CD14-positive monocyte (primary cell): ENCODE measurements at places on chromosomes 16 and 17.
A peak's percentile ranks its signal among the peaks of the same experiment; 100 is the strongest.

- DNase-seq: no peak
These were observed 25.3 kb downstream of the MARCHF10 start for GRCh38 chr17:62782730-62783270.

GRCh38 chr16:69294051-69294450 is 17.1 kb upstream of the VPS4A start:
- DNase-seq: no peak

GRCh38 chr17:21313320-21313719 is 28.8 kb downstream of the MAP2K3 start:
- no peak for DNase-seq

GRCh38 chr17:63966646-63967264 is 6.0 kb downstream of the SCN4A start:
- DNase-seq: no peak

DNA sequence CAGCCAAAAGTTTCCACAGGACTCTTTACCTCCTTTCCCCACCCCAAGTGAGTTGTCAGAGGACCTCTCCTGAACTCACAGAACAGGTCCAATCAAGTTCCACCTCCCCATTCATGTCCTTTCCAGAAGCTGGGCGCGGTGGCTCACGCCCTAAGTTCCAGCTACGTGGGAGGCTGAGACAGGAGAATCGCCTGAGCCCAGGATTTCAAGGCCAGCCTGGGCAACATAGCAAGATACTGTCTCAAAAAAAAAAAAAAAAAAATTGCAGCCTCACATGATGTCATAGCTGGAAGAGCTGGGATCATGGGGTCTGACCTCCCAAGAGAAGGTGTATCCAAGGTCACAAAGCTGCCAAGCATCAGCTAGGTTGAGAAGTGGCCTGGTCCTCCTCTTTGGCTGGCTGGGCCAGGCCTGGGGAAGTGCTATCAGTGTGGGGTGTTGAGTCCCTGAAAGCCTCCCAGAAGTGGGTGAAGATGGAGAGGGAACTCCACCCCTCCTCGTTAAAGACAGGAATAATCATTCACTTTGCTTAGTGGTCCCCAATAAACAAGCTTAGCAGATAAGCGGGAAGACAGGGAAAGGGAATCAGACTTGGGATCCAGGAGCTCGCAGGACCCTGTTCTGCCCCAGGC is 5.5 kb upstream of the MNT start:
- no peak for DNase-seq

DNA sequence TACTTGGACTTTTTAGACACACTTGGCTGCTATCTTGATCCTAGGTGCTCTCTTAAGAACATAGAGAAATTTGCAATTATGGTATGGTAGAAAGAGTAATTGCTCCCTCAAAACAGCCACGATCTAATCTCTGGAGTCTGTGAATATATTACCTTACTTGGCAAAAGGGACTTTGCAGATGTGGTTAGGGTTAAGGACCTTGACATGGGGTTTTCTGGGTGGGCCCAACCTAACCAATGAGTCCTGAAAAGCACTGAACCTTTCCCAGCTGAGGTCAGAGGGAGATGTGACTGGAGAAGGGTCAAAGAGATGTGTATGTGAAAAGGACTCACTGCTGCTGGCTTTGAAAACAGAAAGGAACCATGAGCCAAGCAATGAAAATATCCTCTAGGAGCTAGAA is 26.7 kb upstream of the MED13 start:
- no peak for DNase-seq

DNA sequence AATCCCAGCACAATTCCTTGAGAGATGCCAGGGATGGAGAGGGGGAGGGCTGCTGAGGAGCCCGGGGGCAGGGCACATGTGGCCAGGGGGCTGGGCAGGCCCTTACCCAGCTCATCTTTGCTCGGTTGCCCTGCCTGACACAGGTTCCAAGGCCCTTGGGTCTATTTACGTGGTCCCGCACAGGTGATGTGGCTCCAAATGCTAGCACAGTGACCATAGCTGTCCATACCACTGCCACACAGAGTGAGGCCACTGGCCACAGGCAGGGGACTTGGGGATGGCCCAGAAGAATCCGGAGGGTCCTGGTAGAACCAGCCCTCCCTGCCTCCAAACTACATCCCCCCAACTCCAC is 10.0 kb upstream of the PRR29 start:
- DNase-seq: no peak

GRCh38 chr17:47949197-47949759 is 7.9 kb downstream of the PNPO start:
- peak; percentile 71 for DNase-seq

DNA sequence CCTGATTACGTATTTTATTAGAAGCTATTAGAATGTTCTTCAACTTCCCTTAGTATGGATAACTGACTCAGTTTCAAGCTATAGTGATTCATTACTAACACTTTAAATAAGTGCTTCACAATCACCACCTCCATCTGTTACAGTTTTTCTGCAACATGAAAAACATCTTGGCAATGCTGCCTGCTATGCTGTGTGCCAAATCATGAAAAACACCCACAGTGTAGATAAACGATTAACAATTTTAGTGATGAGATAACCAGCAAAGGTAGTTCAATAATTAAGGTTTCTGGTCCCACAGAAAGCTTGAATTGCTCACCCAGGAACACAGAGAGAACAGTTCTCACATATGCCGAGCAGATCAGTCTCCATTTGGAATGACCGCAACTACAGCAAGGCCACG is 51.4 kb upstream of the SLC25A19 start:
- no peak for DNase-seq

- DNase-seq: peak; percentile 42
These were observed 136.6 kb upstream of the RPH3AL start for GRCh38 chr17:488993-489757.

GRCh38 chr17:21173543-21173942 is 40.4 kb downstream of the TMEM11 start:
- DNase-seq: no peak

DNA sequence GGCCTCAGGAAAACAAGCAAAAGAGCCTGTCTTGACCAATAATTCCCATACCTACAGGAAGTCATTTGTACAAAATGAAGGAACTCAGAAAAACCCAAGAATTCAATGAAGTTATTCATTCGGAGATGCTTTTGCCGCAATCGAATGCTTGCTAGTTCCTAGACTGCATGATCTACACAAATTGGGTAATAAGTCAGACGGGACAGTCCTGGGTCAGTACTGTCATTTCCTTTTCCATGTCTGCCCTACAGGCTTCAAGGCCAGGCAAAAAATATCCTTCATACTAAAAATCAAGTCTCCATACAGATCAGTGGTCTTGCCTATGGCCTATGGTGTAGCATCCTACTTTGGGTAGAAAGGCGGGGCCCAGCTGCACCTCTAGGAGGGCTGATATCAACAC is 71.4 kb downstream of the CFDP1 start:
- no peak for DNase-seq

DNA sequence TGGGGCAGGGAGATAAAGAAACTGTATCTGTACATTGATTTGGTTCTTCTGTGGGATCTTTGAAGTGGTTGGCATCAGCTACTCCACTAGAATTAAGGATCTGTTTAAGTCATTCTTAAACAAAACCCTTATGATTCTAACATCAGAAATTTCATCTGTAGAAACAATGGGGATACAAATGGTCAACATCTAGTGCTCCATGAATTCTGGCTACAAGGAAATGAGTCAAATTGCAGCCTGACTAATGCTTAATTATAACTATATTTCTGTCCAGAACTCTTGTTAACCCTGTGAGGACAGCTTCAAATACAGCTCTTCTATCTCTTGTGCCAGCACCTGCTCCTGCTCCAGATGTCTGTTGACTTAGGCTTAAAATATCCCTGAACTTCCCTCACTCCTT is 13.9 kb upstream of the GINS3 start:
- no peak for DNase-seq

- DNase-seq: no peak
These were observed 20.0 kb upstream of the CACNG4 start for GRCh38 chr17:66944351-66945146.

DNA sequence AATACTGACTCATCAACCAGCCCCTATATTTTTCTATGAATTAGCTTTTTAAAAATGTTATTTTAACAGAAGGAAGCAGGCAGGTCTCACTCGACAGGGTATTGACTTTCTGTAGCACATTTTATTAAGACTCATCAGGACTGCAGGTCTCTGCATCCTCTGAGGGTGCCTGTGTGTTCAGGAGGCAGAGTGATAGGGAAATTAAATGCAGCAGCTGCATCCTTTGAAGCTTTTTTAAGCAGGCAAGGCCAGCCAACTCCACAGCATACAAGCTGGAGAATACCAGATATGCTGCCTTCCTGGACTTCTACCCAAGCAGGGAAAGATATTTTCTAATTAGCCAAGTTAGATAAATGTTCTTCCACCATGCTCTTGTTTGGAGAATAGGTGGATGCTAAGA is 124.9 kb downstream of the WSCD1 start:
- no peak for DNase-seq

DNA sequence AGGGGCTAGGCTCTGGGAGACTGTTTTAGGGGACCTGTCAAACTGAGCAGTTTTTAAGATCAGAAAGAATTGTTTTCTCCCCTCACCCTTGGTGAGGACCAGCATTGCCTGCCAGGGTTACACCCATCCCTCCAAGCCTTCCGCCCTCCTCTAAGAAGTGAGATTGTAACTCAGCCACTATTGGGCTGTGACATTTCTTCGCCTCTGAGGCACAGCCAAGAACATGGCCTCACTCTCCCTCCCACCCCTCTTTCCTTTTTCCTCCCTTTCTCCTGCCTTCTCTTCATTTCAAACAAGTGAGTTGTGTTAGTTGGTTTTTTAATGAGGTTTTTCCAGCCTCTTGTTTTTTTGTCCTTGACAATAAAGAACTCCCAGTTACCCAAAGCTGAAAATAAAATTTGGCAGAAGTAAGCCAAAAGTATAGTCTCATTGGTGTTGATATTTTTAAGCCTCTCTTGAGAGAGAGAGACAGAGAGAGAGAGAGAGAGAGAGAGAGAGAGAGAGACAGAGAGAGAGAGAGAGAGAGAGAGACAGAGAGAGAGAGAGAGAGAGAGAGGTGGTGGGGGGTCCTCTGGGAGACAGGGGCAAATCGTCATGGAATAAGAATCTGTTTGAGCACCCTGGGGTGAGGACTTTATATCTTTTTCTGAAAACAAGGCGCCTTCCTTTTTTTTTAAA is 77.2 kb upstream of the TBX2 start:
- no peak for DNase-seq

GRCh38 chr17:19005137-19005773 is 691 bp upstream of the FAM83G start:
- no peak for DNase-seq

DNA sequence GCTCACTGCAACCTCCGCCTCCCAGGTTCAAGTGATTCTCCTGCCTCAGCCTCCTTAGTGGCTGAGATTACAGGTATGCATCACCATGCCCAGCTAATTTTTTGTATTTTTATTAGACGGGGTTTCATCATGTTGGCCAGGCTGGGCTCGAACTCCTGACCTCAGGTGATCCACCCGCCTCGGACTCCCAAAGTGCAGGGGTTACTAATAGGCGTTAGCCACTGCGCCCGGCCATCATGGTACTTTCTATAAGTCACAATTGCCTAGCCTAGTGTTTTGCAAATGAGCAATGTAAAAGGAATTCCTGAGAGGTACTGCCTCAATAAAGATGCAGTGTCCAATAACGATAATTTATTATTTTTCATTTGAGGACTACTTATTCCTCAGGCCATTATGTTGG is 13.9 kb upstream of the PSMC3IP start:
- DNase-seq: no peak

- DNase-seq: no peak
These were observed 90.0 kb upstream of the TBX2 start for GRCh38 chr17:61309362-61310256.

DNA sequence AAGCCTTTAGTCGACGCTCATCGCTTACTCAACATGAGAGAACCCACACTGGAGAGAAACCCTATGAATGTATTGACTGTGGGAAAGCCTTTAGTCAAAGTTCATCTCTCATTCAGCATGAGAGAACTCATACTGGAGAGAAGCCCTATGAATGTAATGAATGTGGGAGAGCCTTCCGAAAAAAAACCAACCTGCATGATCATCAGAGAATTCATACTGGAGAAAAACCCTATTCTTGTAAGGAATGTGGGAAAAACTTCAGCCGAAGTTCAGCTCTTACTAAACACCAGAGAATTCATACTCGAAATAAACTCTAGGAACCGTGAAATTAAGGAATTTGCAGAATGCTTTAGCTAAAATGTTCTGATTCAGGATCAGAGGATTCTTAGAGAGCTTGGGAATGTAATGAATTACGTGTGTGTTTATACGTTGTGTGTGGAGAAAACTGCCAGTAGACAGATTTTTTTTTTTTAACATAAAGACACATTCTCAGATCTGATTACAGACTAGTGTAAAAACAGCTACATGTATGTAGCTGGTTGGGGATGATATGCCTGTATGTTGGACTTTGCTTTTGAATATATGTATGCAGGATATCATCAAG is 25.4 kb downstream of the ZFP90 start:
- DNase-seq: no peak

DNA sequence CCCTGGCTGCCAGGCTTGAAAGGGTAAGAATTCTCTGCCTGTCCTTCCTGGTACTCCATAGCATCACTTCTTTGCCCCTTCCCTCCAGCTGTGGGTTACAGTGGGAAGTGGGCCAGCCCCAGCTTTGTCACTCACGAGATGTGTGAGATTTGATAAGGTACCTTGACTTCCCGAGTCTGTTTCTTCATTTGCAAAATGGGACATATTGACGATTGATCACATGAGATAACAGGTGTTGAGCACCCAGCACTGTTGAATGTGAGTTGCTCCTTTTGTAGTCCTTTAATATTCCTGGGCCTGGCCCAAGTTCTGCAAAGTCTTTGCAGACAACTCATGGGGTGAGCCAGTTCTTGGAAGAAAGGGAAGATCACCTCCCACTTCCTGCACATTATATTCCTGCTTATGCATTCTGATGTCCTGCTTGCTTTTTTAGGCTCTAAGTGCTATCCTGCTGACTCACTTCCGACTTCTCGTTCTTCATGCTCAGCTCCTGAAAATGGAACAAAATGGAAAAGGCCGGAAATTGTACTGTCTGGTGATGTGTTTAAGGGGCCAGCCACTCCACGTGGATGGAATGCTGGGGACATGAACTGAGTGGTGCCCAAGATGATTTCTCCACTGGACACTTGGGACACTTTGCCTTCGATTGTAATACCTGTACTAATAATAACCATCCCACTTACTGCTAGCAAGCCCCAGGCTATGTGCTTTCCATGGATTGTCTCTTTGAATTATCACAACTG is 8.3 kb upstream of the NLK start:
- DNase-seq: no peak

DNA sequence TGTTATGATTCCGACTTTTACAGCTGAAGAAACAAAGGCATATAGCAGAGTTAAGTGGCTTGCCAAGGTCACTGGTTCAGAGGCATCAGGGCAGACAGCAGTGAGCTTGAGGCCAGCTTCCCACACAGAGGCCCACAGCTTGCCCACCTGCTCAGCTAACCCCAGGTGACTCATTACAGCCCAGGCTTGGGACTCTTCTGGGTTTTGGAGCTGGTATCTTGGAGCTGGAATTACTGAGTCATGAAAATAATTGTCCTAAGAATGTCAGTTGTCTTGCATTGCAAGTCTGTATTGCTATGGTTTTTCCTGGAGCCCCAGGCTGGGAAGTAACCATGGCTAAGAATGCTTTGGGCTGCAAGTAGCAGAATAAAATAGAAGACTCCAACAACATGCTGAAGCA is 32.4 kb upstream of the IRX3 start:
- DNase-seq: no peak
